ENCODE measurements at places on chromosomes 1 and 21.

DNA sequence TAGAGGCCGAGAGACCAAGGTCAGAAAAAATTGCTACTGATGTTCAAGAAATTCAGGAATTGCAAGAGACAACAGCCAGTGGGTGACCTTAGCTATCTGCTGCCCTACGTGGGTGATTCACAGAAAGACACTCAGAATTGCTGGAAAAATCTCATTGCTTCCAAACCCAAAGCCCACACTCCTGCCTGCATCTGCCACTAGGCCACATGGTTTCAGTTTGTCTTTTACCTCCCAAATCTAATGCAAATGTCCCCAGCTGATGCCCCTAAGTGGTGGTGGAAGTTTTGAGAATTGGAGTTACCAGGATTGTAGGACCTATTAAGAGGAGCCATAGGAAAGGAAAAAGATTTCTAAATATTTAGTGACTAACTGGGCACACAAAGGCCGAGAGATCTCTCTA, 341.5 kb upstream of the CHRM3 start:
- no peak for DNase-seq

GRCh38 chr1:91507328-91507727, 6.7 kb downstream of the CDC7 start:
- DNase-seq = no peak

DNA sequence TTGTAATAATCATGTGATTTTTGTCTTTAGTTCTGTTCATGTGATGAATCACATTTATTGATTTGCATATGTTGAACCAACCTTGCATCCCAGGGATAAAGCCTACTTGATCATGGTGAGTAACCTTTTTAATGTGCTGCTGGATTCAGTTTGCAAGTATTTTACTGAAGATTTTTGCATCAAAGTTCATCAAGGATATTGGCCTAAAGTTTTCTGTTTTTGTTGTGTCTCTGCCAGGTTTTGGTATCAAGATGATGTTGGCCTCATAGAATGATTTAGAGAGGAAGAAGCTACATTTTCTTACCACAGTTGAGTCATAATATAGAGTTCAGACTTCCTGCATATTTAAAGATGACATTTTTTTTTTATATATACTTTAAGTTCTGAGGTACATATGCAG, 455.9 kb downstream of the PLPP3 start:
- no peak for DNase-seq

DNA sequence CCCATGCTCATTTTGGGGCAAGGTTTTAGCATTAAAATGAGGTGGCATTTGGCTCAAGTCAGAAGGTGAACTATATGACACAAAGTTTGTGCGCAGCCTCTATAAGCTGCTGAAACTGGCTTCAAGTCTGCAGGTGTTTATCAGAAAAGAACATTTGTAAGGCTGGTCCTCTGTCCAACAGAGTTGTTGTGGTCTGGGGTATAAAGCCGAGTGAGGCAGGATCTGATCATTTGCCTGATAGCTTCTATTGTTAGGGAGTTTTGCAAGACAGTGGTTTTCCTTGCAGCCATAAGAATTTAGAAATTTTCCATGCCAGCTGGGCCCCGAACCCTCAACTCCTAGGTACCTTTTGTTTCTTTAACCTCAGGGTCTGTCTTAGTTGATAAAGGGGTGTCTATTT, 130.8 kb downstream of the PGBD5 start:
- DNase-seq = no peak

- DNase-seq = no peak
Observed at GRCh38 chr1:179101566-179101965, 19.7 kb downstream of the TOR3A start.

DNA sequence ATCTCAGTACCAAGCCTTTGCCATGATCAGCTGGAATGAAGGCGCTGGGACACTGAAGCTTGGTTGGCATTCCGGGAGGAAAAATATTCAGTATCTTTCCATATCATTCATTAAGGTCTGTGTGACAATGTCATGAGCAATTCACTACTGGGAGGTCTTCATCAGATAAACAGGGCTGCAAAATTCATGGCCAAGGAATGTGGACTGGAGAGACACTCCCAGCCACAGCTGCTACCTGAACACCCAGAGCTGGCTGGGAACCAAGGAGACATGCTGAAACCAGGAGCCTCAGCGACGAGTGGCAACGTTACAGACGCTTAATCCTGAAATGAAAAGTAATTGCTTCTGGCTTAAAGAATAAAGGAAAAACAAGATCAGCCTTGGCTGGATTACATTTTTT, 30.6 kb upstream of the DDAH1 start:
- no peak for DNase-seq

DNA sequence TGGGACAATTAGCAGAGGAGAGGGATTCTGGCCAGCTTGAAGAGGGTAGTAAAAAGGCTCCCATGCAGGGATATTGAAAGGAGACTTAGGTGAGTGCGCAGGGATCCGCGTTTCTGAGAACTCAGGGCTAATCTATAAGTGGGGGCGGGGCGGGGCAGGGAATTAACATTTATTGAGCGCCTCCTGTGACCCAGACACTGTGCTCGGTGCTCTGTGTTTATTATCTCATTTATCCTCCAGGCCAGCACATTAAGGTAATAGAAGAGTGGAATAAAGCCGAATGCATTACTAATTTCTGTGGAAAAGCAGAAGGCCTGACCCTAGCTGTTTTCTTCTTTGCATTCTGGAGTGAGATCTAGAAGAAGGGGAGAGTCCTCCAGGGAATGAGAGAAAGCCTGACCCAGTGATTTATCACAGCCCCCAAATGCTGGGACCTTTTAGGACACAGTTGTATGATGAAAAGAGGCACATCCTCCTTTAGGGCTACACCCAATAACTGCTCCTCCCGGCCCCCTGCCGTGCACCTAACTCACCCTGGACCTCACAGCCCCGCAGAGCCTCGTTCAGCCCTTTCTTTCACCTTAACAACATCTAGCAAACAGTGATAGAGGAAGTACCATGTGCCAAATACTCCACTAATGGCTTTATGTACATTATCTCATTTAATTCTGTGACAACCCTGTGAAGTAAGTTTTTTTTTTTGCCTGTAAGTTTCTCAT, 317.6 kb downstream of the PBX1 start:
- DNase-seq = no peak

DNA sequence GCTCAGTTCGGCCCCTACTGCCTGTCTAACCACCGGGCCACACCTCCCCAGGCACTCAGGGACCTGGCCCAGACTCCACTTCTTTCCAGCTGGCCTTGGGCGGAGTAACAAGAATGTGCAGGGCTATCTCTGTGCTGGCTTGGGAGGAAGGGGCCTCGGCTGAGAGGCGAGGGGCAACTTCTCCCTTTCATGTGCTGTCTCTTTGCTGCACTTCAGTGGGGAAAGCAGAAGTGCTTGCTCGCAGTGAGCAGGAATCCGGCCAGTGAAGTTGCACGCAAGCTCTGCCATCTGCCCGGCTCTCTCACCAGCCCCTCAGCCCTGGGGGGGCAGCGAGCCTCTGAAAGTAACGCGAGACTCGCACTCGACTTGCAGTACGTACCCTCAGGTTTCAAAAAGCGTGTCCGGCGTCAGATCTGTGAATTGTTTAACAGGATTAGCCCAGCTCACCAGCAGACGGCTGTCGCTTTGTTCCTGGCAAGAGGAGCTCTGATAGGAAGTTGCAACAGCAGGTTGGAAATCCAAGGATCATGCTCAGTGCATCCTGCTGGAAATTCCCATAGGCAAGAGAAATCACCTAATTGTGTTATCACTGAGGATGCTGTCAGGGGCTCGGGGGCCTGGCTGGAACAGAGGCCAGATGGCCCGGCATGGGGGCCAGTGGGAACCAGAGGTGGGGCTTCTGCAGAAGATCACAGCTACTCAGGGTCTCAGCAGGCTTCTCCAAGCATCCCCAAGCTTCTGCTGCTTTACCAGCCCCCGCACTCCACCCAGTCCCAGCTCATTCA, 221.1 kb downstream of the NPHP4 start:
- no peak for DNase-seq

DNA sequence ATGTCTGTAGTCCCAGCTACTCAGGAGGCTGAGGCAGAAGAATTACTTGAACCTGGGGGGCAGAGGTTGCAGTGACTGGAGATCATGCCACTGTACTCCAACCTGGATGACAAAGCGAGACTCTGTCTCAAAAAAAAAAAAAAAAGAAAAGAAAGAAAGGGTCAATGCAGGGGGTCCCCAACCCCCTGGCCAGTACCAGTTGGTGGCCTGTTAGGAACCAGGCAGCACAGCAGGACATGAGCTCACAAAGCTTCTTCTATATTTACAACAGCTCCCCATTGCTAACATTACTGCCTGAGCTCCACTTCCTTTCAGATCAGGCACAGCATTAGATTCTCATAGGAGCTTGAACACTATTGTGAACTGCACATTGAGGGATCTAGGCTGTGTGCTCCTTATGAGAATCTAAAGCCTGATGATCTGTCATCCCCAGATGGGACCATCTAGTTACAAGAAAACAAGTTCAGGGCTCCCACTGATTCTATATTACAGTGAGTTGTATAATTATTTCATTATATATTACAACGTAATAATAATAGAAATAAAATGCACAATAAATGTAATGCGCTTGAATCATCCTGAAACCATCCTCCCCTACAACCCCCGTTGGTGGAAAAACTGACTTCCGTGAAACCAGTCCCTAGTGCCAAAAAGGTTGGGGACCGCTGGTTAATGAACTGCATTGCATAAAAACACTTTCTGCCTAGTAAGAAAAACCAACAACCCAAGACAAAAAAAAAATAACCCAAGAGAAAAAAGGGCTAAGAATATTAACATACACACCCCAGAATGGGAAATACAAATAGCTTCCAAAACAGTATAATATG, 2.8 kb downstream of the ZBTB8OS start:
- no peak for DNase-seq

GRCh38 chr21:38205940-38206339, 50.9 kb upstream of the KCNJ15 start:
- no peak for DNase-seq

GRCh38 chr1:59765011-59765730, 49.6 kb upstream of the HOOK1 start:
- DNase-seq = no peak

DNA sequence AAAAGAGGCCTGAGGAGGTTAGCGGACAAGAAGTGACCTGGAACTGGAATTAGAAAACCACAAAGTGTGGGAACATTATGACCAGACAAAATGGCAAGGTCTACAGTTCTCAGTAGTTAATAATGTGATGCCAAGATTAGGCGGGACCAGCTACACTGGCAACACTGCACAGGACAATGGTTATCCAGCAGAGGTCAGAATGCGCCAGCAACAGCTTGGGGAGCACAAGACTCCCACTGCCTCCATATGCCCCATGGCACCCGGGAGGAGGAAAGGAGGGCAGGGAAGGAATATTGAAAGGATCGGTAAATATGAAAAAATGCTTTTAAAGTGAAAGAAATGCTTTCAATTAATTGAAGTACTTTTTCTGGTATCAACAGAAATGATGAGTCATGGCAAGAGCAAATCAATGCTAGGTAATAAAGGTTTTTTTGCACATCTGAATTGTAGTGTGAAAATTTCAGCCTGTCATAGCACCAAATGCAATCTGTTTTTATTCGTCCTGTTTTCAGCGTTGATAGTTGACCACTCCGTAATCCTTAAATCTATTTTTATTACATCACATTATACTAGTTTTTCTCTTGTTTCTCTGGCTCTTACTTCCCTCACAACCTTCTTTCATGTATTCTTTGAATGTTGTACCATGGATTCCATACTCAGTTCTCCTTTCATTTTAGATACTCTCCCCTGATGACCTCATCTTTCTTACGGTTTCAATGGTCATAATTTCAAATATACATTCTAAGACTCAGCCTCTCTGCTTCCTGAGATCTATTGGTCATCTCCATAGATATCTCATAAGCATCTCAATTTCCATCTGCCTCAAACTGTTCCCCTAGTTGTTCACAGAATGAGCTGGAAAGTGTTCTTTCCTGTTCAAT, 30.7 kb downstream of the VCAM1 start:
- DNase-seq = no peak

DNA sequence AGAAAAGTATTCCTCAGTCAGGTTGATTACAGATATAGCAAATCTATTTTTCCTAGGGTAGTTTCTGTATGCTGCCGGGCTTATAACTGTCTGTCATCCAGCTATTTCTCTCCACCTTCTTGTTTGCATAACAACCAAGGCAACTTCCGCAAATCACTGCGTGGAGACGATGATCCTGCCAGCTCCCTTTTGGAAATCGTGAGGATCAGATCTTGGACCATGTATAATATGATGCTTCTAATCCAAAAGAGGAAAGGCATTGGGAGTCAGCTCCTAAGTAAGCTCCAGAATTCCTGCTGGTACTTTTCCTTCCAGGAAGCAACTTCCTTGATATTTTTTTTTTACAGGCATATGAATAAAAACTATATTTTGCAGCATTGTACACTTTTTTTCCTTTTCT, 445 bp upstream of the RGS4 start:
- DNase-seq = no peak

All from activated naive CD4-positive, alpha-beta T cell treated with anti-CD3 and anti-CD28 coated beads for 36 hours (primary cell).